ENCODE measurements at places on chromosomes 11 and 22. TPM values are rescaled to one million over a fixed set of nuclear protein-coding genes. Genes with fewer than 3 reads are reported as not detected.
A peak's percentile ranks its signal among the peaks of the same experiment; 100 is the strongest.

ALDH3B1 gene
- not detected for total RNA-seq

KRTAP5-10 gene
- total RNA-seq: not detected

TUB gene
- total RNA-seq: 0.24 TPM

KDM4E gene
- total RNA-seq: not detected

DGAT2 gene
- 11.0 TPM for total RNA-seq

CRKL gene
- 78.2 TPM for total RNA-seq

DNA sequence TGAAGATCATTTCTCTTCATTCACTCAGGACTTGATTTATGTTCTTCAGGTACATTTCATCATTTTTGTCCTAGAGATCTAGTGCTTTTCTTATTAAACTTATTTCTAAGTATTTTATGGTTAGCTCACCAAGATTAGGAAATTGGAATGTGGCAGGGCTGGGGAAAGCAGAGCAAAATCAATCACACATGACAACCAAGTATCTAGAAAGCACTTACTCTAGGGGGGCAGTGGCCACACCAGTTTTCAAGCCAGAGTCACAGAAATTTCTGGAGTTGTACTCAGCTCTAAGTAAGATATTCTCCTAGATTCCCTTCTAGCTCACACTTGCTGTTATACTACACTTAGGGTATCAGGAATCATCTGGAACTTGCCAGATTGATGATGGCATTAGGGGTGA is 33.3 kb upstream of the MYEOV start:
- DNase-seq: no peak
- H3K27me3 ChIP-seq: peaks cover 1% of the 10 kb centered on the region
- H3K27ac ChIP-seq: no peak overlapping the region

GRCh38 chr11:35517481-35517880 is 7.9 kb downstream of the PAMR1 start:
- H3K4me1 ChIP-seq: no peaks in the 10 kb centered on the region
- no peak for DNase-seq
- H3K36me3 ChIP-seq: no peaks in the 10 kb centered on the region
- peaks cover 8% of the 10 kb centered on the region for H3K27me3 ChIP-seq
- H3K4me3 ChIP-seq: no peak overlapping the region

GRCh38 chr11:16001899-16002426 is 354.4 kb downstream of the SOX6 start:
- no peaks in the 10 kb centered on the region for H3K27me3 ChIP-seq
- DNase-seq: no peak
- H3K4me3 ChIP-seq: no peak overlapping the region

GRCh38 chr22:20418211-20418788 is 19.3 kb downstream of the SCARF2 start:
- H3K27ac ChIP-seq: no peak overlapping the region
- H3K4me1 ChIP-seq: no peaks in the 10 kb centered on the region
- peaks cover 12% of the 10 kb centered on the region for H3K27me3 ChIP-seq

GRCh38 chr22:25942115-25942855 is 200.3 kb downstream of the MYO18B start:
- no peaks in the 10 kb centered on the region for H3K4me1 ChIP-seq
- no peak overlapping the region for H3K27ac ChIP-seq
- no peaks in the 10 kb centered on the region for H3K36me3 ChIP-seq
- peaks cover 3% of the 10 kb centered on the region for H3K27me3 ChIP-seq
- no peak overlapping the region for H3K4me3 ChIP-seq

DNA sequence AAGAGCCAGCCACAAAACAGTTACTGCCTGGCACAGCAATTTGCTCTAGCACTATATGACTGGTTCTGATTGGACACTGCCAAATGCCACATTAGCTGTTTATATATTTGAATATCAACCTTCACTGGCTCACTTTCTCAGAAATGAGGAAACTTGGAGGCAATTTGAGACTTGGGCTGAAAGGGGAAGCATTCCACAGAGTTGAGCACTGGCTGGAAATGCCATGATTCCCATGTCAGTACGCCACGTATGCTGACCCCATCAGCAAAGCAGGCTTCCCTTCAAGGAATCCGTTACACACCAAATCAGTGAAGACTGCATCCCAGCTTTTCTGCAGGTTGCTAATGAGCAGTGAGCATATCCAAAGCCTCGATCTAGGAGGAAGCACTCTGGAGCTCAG is 34.7 kb downstream of the GALNT18 start:
- no peak for DNase-seq
- H3K27me3 ChIP-seq: no peaks in the 10 kb centered on the region
- no peaks in the 10 kb centered on the region for H3K36me3 ChIP-seq
- no peak overlapping the region for H3K4me3 ChIP-seq

- peak overlapping the region; percentile 79 for H3K4me3 ChIP-seq
- H3K27me3 ChIP-seq: no peaks in the 10 kb centered on the region
- H3K4me1 ChIP-seq: peaks cover 81% of the 10 kb centered on the region
- peak; percentile 75 for DNase-seq
- no peaks in the 10 kb centered on the region for H3K36me3 ChIP-seq
- H3K27ac ChIP-seq: peak overlapping the region; percentile 99
Observed at GRCh38 chr22:26642465-26643417, 14.6 kb upstream of the MIAT start.

- DNase-seq: no peak
- no peaks in the 10 kb centered on the region for H3K27me3 ChIP-seq
- peak overlapping the region; percentile 77 for H3K27ac ChIP-seq
- H3K4me1 ChIP-seq: peaks cover 17% of the 10 kb centered on the region
- H3K4me3 ChIP-seq: peak overlapping the region; percentile 72
- H3K36me3 ChIP-seq: no peaks in the 10 kb centered on the region
Observed at GRCh38 chr22:49934160-49934890, 15.9 kb downstream of the CRELD2 start.

GRCh38 chr11:16926883-16927626 is 87.2 kb downstream of the PLEKHA7 start:
- DNase-seq: no peak
- peaks cover 6% of the 10 kb centered on the region for H3K4me1 ChIP-seq
- H3K27ac ChIP-seq: no peak overlapping the region
- peaks cover 2% of the 10 kb centered on the region for H3K36me3 ChIP-seq

- peaks cover 45% of the 10 kb centered on the region for H3K36me3 ChIP-seq
- no peaks in the 10 kb centered on the region for H3K27me3 ChIP-seq
- no peak overlapping the region for H3K27ac ChIP-seq
- no peak overlapping the region for H3K4me3 ChIP-seq
Observed at GRCh38 chr22:46180370-46181137, 30.2 kb downstream of the PPARA start.

DNA sequence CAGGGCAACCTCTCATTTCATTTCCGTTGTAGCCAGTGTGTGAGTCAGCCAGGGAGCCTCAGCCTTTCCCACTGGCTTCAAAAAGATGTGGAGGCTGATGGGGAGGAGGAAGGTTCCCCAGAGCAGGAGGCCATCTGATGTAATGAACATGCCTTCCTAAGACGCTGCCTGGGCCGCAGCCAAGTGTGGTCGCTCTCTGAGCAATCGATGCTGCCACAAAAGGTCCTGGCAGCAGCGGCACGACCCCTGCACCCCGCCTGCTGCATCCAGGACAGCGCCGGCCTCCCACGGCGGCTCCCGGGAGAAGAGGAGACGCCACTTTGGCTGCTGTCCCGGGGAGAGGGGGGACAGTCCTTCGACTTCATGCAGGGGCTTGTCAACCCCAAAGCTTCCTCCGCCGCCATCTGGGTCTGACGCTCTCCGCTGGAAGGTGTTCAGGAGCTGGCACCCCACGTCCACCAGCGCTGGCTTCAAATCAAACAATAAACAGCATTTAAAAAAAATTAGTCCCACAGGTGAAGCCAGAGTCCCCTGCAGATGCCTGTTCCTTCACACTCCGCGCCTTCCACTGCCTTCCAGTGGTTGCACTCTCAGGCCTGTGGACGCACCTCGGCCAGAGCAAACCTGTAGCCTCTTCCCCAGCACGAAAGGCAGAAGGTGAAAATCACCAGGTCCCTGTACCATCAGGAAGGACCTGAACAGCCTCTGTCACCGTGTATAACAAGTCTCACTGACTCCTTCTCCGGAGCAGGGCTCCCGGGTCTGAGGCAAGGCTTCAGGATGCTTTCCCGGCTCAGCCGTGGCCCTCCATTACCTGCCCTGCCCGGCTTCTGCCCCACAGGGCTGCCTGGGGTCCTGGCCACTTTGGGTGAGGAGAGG is 930.7 kb downstream of the BRD1 start:
- H3K36me3 ChIP-seq: no peaks in the 10 kb centered on the region
- H3K4me1 ChIP-seq: no peaks in the 10 kb centered on the region
- no peak overlapping the region for H3K27ac ChIP-seq
- DNase-seq: no peak
- H3K27me3 ChIP-seq: no peaks in the 10 kb centered on the region
- no peak overlapping the region for H3K4me3 ChIP-seq

GRCh38 chr11:8959546-8960166 is 4.6 kb downstream of the TMEM9B start:
- peaks cover 14% of the 10 kb centered on the region for H3K36me3 ChIP-seq
- H3K4me1 ChIP-seq: peaks cover 44% of the 10 kb centered on the region
- H3K27ac ChIP-seq: peak overlapping the region; percentile 18
- H3K27me3 ChIP-seq: no peaks in the 10 kb centered on the region

GRCh38 chr11:59562292-59562691 is 51.0 kb downstream of the OR4D9 start:
- no peak for DNase-seq
- H3K4me1 ChIP-seq: peaks cover 34% of the 10 kb centered on the region
- no peak overlapping the region for H3K27ac ChIP-seq
- H3K4me3 ChIP-seq: no peak overlapping the region
- peaks cover 5% of the 10 kb centered on the region for H3K27me3 ChIP-seq
- H3K36me3 ChIP-seq: peaks cover 2% of the 10 kb centered on the region

DNA sequence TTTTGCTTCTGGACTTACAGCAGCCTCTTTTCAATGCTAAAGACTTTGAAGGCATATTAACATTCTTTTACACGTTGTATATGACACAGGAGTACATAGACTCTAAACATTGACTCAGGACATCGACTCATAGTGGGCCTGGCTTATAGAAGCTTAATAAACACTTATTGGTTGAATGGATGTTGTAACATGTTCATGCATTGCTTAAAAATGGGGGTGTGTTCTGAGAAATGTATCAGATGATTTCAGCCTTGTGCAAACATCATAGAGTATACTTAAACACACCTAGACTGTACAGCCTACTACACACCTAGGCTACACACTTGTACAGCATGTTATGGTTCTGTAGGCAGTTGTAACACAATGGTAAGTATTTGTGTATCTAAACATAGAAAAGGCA is 17.9 kb downstream of the TTC17 start:
- no peak for DNase-seq
- no peak overlapping the region for H3K27ac ChIP-seq
- H3K4me3 ChIP-seq: no peak overlapping the region
- peaks cover 6% of the 10 kb centered on the region for H3K4me1 ChIP-seq
- H3K36me3 ChIP-seq: peaks cover 21% of the 10 kb centered on the region
- no peaks in the 10 kb centered on the region for H3K27me3 ChIP-seq

DNA sequence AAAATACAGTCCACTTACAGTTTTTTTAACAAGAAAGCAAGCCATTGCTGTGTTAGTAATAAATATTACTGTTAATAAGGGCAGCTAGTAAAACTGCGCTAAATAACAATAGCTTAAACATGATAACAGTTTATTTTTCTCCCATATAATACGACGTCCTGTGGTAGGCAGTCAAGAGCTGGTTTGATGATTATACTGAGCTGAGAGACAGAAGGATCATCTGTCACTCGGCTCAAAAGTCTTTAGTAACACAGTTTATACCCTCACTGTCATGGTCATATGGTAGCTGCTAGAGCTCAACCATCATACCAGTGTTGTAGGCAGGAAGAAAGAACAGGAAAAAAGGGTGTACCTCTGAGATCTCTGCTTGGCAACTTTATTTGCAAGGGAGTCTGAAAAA is 29.1 kb upstream of the ANGPTL5 start:
- H3K4me3 ChIP-seq: no peak overlapping the region
- no peak overlapping the region for H3K27ac ChIP-seq
- no peaks in the 10 kb centered on the region for H3K4me1 ChIP-seq
- no peak for DNase-seq
- no peaks in the 10 kb centered on the region for H3K27me3 ChIP-seq

GRCh38 chr11:17298302-17298701 is 21.8 kb downstream of the NUCB2 start:
- H3K27ac ChIP-seq: peak overlapping the region; percentile 64
- H3K4me1 ChIP-seq: peaks cover 31% of the 10 kb centered on the region
- peak; percentile 23 for DNase-seq

GRCh38 chr11:41861838-41862237 is 402.4 kb upstream of the LRRC4C start:
- DNase-seq: no peak
- H3K36me3 ChIP-seq: no peaks in the 10 kb centered on the region
- H3K27me3 ChIP-seq: no peaks in the 10 kb centered on the region
- H3K4me1 ChIP-seq: no peaks in the 10 kb centered on the region

- H3K27ac ChIP-seq: no peak overlapping the region
- peaks cover 3% of the 10 kb centered on the region for H3K27me3 ChIP-seq
- no peak for DNase-seq
- no peaks in the 10 kb centered on the region for H3K4me1 ChIP-seq
- H3K4me3 ChIP-seq: no peak overlapping the region
- H3K36me3 ChIP-seq: no peaks in the 10 kb centered on the region
Observed at GRCh38 chr11:70088735-70089250, 10.7 kb downstream of the ANO1 start.

- H3K27ac ChIP-seq: no peak overlapping the region
- no peak overlapping the region for H3K4me3 ChIP-seq
- no peaks in the 10 kb centered on the region for H3K36me3 ChIP-seq
- peaks cover 13% of the 10 kb centered on the region for H3K27me3 ChIP-seq
- H3K4me1 ChIP-seq: peaks cover 16% of the 10 kb centered on the region
Observed at GRCh38 chr11:70590356-70590991, 192.1 kb downstream of the CTTN start.

All from activated T-helper 1 cell treated with anti-CD3 and anti-CD28 coated beads, Interleukin-12 subunit alpha, Interleukin-12 subunit beta, Interleukin-2, Interleukin-4 antibody, amounts not matched to agents 30 ng/mL and 10 ng/mL and 1 ng/mL, durations not matched to agents 14 hours and 24 hours and 36 hours (primary cell).